ENCODE measurements at places on chromosomes 3 and 15. TPM values are rescaled to one million over a fixed set of nuclear protein-coding genes. Genes with fewer than 3 reads are reported as not detected.

DNA sequence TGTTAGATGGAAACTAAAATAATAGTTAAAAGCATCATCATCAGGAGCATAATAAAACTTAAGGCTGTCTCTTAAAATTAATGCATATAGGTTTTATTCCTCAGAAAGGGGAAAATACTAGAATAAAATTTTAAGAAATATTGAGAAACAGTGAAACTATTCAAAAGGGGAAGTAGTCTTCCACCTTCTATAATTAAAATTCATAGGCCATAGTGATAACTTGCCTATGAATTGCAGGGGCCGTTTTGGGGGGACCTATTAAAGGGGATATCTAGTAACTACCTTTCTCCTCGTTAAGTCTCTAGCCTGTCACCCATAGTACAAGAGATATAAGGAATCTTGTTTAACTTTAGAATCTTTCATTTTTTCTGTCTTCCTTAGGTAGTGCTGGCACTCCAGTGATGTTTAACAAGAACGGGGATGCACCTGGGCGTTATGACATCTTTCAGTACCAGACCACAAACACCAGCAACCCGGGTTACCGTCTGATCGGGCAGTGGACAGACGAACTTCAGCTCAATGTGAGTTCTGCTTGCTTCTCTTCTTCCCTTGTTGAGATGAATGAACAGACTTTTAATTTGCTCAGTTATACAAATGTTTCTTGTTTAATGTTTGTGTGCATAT is 600.4 kb downstream of the GRM7 start:
- no peak for DNase-seq

GRCh38 chr3:58536501-58537411 is at the start of gene ACOX2:
Gene ACOX2, minus strand, starts transcription at chr3:58537190. Its CDS starts 2,084 bp downstream, at chr3:58535106.
- no peak for DNase-seq

DNA sequence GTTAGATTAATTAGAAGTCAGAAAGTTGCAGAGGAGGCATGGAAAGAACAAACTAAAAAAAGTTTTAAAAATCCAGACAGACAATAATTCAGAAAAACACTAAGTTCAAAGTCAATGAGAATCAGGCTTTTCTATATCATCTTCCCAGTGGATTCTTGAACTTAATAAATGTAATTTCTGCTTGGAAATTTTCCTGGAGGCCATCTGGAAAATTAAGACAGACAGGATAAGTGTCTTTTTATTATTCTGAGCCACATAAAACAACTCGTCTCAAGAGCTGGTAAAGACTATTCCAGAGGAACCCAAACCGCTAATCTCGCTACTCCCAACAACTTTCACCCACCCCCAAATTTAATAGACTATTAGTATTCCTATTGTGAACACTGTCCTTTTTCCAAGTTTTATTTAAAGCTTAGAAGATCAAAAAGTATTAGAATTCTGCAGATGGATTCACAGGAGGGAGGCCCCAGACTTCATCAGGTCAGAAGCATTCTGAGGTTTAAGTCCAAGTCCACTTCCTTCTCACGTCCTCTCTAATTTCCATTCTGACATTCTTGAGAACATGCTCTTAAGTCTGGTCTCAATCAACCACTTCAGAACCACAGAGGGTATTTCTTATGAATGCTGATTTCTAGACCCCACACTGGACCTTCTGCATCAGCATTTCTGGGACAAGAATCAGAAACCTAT is 61.3 kb downstream of the ERC2 start:
- no peak for DNase-seq

GRCh38 chr3:106130384-106131198 is 261.8 kb upstream of the CBLB start:
- DNase-seq = no peak

DNA sequence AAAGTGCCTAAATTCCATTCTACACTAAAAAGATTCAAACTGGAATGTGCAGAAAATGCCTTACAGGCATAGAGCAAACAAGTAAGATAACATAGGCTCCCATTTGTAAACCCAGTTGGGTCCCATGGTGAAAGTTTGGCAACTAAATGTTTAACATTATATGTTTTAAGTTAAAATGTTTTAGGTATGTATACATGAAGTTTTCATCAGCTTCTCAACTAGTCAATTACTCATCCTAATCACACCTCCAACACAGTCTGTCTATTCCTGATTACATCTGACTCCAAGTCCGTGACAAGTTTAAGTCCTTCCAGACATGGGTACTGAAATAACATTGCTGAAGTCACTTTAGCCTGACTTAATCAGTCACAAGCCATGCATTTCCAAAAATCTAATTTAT is 25.0 kb downstream of the MYLK start:
- DNase-seq = no peak

- DNase-seq = no peak
Measured at GRCh38 chr3:38907426-38907825, 91.4 kb upstream of the SCN10A start.

DNA sequence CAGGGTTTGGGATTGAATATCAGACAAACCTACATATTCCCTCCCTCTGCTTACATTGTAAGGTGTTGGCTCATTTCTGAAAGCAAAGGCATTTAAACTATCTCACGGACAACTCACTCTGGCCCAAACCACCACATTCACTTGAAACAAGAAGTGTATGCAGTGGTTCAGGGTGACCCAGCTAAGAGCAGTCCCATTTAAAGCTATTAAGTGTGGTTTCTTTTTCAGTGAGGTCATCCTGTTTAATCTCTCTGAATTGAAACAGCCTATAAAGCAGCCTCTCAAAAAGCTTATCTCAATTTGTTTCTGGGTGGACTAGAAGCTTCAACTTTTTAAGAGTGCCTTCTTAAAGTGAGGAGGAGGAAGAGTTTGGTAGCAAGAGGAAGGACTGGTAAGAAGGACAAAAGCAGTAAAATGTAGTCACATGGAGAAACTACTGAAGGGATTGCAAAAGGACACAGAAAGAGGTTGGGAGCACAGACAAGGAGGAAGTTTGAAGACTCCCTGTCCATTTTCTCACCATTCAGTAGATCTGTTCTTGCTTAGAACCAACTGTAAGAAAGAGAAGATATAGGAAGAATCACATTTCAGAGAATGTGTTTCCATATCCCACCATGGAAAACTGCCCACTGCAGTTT is 151.6 kb downstream of the TMCO5A start:
- no peak for DNase-seq

DNA sequence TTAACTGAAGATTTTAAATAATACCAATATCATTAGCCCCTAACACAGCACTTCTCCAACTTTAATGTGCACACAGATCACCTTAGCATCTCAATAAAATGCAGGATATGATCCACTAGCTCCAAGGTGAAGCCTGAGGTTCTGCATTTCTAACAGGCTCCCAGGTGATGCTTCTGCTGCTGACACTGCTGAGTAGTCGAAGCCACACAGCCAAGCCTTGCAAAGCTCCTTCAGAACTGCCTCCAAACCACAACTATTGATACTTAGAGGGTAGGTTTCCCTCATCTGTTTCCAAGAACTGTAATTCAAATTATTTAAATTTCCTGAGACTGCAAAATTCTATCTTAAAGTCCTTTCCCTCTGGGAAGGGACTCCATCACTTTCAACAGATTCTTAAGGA is 3.9 kb downstream of the RIOX2 start:
- no peak for DNase-seq

DNA sequence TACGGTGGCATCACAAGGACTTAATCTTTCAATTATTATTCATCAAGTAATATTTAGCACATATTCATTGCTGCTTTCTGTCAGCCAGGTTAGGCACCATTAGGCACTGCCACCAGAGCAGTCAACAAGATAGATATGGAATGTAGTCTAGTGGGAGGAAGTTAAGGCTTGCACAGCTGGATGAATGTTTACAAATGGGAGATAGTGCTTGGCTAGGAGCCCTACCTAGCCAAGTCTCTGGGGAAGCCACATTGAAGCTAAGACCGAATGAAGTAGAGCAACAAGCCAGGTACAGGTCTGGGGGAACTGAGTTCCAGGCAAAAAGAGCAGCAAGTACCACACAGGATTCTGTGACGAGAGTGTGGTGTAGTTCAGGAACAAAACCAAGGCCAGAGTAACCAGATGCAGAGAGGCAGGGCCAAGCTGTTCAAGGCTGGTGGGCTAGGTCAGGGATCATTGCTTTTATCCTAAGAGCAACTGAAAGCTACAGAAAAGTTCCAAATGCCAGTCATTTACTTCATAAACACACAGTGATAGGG is 33.4 kb upstream of the SCAANT1 start:
- no peak for DNase-seq

- DNase-seq = no peak
Measured at GRCh38 chr15:71393383-71393782, 278.1 kb downstream of the THSD4 start.

GRCh38 chr3:70992131-70992530 is 591.4 kb downstream of the FOXP1 start:
- DNase-seq = no peak

DNA sequence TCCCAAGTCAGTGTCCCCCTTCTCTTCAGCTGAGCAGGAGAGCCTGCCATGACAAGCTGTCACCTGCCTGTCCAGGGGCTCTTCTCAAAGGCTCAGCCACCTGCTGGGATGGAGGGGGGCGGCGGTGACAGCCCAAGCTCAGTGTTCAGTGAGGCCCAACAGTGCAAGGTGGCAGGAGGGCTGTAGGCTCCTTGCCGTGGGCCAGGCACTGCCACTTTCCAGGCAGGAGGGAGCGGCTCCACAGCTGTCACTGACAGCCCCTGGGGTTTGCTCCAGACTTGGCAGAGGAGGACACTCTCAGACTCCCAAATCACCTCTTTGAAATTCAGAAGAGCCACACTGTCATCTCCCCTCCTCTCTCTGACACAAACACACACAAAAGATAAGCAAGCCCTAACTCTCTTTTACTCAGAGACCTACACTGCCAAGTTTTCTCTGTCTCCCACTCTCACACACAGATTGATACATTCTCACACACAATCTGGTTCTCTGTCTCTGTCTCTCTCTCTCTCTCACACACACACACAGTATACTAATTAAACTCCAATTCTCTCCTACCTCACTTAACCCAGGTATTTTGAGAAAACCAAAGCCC is 443.3 kb downstream of the EPHB1 start:
- DNase-seq = no peak

GRCh38 chr3:183217548-183218332 is 35.3 kb upstream of the B3GNT5 start:
- no peak for DNase-seq

DNA sequence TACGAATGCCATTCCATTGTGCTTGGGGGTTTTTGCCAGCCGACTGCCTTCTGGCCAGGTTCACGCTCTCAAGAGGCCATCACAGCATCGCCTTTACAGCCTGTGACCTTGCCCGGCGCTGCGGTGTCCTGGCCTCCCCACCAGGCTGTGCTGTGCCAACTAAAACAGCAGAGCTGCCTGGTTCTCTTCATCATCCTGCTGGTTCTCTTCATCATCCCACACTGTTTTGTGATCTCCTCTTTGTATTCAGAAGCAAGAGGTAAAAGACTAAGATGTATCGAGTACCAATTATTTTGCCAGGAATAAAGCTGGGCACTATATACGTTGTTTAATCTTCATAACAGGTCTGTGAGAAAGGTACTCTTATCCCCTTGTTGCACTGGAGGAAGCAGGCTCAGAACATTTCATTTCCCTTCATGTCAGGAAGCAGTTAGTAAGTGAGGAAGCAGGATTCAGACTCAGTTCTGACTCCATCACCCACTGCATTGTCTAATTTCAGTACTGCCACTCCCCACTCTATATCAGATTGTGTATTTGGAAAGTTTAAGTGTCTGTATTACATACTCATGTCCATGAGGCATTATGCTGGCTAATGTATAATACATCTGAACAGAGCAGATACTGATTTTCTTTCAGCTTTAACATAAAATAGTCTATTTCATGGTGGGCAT is 92.7 kb downstream of the LRRC28 start:
- DNase-seq = no peak

DNA sequence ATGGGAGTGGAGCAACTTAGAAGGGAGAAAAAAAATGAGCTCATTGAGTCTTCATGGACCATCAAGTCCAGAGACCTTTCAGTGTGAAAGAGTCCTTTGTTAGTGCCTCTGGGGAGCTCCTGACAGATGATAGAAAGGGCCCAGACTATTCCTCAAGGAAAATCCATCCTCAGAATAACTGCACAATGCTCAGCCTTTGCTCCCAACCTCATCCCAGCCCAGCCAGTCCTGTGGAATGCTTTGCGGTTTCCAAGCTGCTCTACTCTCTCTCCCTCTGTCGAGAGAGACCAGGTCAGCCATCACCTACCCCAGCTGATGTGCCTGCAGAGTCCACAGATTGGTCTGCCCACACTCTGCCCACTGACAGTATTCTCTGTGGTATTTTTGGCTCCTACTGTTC is 406.2 kb downstream of the MFSD1 start:
- no peak for DNase-seq

The PLA2G4F gene
- 1.2 TPM for total RNA-seq

The HTD2 gene
- 6.2 TPM for total RNA-seq

The SAMD7 gene
- total RNA-seq = not detected

The KIF9 gene
- 21.4 TPM for total RNA-seq

The DLEC1 gene
- total RNA-seq = 0.35 TPM

The CX3CR1 gene
- not detected for total RNA-seq

The CGNL1 gene
- total RNA-seq = 0.50 TPM

The ADPRH gene
- total RNA-seq = 1.6 TPM

The RAB6B gene
- total RNA-seq = 0.52 TPM

The MBD4 gene
- total RNA-seq = 48.6 TPM

All from PC-9 (cell line).